ENCODE measurements at places on chromosomes 12 and 14.

DNA sequence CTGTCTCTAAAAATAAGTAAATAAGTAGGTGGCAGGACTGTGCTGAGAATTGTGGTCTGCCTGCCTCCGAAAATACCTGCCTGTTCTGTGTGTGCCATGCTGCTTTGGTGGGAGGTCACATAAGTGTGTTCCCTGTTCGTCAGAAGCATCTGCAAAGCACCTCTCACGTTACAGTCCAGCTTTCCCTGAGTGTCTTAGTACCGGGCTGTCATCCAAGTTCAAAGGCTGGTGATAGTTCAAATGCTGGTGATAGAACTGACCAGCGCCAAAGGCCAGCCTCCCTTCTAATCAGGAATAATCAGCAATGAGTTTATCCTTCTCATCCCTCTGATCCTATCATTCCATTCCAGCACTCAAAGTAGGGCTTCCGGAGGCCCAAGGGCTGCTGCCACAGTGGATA is 5.6 kb downstream of the CABP1 start:
- DNase-seq = no peak

GRCh38 chr14:30410986-30411385 is 148.0 kb upstream of the G2E3 start:
- no peak for DNase-seq

- DNase-seq = no peak
These were observed 436 bp downstream of the ASB2 start for GRCh38 chr14:93975791-93976476.

GRCh38 chr12:115794659-115795081 is 482.8 kb downstream of the MED13L start:
- no peak for DNase-seq

DNA sequence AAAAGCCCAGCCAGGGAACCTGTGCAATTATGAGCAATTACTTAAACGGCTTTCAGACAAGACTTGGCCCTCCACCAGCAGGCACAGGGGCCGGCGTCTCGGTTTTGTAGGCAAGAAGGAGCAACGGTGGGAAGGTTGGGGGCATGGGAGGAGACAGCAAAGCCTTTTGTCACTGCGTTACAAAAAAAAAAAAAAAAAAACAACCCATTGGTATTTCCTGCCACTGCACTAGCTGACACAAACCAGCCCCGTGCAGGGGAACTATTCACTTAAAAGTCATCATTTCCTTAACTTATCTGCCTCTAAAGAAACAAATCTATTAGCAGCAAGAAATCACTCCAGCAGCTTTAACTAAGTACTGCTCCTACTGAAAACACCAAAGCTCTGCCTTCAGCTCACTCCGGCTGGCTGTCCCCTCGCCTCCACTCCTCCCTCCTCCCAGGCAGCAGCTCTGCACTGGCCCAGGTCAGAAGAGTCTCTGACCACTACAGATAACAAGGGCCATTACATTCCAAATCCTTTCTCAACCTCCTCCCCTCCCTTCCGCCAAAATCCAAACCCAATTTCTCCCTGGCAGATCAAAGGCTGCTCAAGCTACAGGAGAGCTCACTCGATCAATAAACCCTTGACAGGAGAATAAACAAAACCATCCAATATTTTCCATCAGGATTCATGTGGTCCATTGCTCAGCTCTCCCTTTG is 105.2 kb upstream of the CDKN3 start:
- DNase-seq = no peak

DNA sequence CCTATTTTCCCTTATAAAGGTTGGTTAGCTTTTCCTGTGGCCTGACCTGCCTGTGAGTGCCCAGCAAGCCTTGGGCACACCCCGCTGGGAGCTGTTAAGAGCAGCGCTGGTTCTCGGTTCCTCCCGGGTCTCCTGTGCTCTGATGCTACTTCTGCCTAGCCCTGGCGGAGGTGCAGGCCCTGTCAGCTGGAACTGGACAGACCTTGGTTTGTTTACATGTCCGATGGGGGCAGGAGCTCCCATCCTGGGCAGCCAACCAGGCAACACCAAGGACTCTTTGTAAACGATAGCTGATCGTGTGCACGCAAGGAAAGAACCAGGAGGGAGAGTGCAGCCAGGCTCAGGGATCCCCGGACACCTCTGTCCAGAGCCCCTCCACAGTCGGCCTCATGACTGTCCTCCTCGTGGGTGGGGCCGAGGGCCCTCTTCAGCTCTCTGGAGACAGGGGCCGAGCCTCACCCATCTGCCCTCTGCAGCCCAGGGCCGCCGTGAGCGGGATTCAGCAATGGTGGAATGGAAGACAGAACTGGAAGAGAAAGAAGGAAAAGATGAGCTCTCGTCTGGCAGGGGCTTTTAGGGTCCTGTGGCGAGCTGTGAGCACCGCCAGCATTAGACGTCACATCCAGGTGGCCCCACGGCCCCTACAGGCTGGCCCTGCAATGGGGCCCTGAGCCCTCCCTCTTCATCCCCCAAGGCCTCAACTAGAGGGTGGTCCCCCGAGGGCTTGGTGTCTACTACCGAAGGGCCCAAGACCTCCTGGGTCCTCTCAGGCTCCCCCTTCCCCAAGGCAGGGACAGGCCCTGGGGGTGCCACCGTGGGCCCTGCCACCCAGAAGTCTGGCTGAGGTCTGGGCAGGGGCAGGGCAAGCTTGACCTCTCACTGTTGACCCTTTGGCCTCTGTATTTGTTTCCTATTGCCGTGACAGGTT is 12.3 kb downstream of the TNFAIP2 start:
- DNase-seq = no peak

DNA sequence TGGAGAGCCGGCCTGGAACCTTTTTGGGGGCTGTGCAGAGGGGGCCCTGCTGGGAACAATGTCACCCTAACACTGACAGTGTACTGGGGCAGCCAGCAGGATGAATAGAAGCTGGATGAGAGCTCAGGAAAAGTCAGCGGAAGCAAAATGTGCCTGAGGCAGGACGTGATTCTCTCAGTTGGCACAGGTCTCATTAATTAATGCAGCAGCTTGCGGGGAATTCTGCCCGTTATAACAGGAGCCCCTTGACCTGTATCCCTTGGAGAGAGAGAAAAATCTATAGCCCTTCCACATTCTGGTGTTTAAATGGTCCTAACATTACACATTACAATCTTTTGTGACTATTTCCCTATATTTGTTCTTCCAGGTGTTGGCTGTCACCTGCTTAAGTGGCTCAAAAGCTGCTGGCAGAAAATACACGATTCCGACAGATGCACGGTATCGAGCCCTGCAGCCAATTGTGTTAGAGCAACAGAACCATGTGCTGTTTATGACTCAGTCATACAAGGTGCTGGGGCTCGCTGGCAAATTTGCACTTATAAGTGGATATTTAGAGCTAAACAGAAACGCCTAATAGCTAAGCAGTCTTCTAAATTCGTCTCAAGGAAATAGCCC is 854.7 kb downstream of the AACS start:
- no peak for DNase-seq

DNA sequence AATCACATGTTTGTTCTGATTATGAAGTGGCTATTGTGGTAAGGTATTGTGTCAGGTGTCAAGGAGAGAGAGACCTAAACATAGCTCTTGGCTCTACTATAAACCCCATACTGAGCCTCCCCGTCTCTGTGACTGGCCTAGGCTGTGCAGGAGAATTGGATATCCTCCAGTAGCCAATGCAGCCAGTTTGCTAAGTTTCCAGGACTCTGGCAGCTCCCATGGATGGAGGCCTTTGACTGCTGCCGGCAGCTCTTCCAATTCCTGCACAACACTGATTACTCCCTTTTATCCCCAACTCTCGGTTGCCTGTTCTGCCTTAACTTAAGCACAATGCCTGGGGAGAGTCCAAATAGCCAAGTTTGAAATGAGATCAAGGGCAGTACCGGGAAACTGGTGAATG is 59.3 kb downstream of the ABCC9 start:
- no peak for DNase-seq
